ENCODE measurements at places on chromosomes 5 and 9. TPM values are rescaled to one million over a fixed set of nuclear protein-coding genes. Genes with fewer than 3 reads are reported as not detected.
A peak's percentile ranks its signal among the peaks of the same experiment; 100 is the strongest.

DNA sequence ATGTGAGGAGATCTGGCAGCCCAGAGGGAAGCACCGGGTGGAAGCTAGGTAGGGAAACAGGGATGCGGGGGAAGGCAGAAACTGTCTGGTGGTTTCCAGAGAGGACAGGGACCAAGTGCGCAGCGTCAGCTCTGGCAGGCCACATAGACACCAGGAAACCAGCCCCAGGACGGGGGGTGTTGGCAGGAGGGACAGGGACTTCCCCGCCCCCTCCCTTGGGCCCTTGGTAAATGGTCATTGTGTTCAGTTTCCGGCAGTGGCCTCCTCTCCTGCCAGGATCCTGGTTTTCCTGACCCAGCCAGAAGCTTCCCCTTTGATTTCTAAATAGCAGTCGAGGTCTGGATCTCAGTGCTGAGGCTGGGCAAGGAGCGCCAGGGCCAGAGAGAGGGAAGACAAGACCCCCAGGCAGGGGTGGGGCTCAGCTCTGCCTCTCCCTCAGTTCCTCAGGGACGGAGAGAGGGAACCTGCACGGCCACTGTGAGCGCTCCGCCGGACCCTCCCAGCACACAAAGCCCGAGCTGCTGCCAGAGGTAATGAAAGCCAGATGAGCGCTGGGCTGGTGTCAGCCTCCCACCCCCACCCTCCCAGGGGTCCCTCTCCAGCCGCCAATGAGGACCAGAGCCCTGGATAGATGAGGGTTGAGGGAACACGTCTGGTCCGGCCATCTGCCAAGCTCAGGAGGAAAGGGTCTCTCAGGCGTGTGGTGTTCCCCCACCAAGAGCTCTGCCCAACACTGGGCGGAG is 1.8 kb downstream of the RALGDS start:
- peaks cover 63% of the 10 kb centered on the region for H3K4me1 ChIP-seq
- H3K27me3 ChIP-seq: peaks cover 20% of the 10 kb centered on the region
- H3K4me3 ChIP-seq: peak overlapping the region; percentile 91
- H3K27ac ChIP-seq: peak overlapping the region; percentile 83

Gene CATSPER3
- 0.33 TPM for total RNA-seq

Gene ADGRD2
- not detected for total RNA-seq

DNA sequence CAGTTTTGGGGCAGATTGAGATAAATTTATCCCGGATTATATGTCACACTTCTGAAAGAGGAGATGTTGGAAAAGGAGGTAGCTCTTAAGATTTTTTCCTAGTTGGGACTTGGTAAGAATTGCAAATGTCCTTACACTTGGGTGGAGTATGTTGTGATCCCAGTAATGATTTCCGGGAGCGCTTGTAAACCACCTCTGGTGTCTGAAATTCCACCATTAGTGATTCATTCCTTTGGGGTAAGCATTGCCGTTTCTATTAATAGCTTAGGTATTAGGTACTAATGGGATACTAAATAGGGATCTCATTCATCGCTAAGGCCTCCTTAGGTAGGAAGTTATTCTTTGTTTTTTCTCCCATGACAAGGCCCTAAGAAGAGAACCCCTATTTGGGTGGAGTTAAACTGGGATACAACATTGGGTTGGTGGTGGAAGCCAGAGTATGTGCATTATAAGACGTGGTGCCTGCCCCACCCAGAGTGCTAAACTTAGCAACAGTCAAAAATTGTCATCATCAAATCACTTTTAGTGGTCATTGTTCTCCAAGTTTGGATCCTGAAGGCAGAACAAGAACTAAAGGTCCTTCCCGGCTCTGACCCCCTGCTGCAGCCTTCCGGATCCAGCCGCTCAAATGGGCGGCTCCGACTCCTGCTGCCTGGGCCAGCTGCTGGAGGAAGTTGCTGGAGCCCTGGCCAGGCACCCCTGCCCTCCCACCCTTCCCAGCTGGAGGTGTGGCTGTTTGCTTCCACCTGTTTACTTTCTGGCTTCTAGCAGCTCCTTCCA is 31.7 kb upstream of the DAB2IP start:
- H3K27me3 ChIP-seq: peaks cover 4% of the 10 kb centered on the region
- H3K4me3 ChIP-seq: no peak overlapping the region
- DNase-seq: no peak
- no peaks in the 10 kb centered on the region for H3K36me3 ChIP-seq
- no peak overlapping the region for H3K27ac ChIP-seq

DNA sequence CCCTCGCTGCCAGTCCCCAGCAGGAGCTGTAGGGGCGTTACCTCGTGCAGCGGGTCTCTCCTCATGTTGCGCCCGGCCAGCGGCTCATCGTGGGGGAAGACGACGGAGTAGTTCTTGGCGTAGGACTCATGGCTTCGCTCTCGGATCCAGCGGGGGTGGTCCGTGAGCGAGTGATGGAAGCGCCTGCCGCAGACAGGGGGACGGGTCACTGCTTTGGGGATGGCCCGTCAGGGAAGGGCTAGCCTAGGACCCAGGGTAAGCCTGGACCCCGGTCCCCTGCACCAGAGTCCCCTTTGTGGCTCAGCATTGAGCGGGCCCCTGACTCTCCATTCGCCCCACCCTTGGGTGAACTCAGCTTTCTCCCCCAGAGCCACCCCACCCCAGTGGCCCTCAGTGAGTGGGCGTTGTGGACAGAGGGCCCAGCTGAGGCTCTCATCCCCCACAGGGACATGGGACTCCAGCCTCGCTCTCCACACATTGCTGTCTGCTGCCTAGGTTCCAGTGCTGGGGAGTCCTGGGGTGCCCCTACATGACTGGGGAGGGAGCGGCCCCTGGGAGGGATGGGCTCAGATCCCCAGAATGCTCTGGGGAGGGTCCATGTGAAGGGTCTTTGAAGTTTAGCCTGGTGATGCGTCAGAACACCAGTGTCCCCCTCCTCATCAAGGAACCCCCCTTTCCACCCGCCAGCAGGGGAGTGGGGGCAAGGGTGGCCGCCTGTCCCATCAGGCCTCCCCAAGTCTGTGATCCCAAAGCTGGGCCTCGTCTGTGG is 29.7 kb downstream of the SARDH start:
- no peak overlapping the region for H3K27ac ChIP-seq
- no peak overlapping the region for H3K4me3 ChIP-seq
- H3K4me1 ChIP-seq: no peaks in the 10 kb centered on the region
- H3K36me3 ChIP-seq: no peaks in the 10 kb centered on the region
- H3K27me3 ChIP-seq: peaks cover 15% of the 10 kb centered on the region

Gene ORM2
- total RNA-seq: not detected

GRCh38 chr5:64874753-64875152 is 106.0 kb downstream of the CWC27 start:
- H3K4me1 ChIP-seq: no peaks in the 10 kb centered on the region
- H3K27me3 ChIP-seq: no peaks in the 10 kb centered on the region
- H3K4me3 ChIP-seq: no peak overlapping the region
- DNase-seq: no peak

Gene FBLL1
- total RNA-seq: 0.51 TPM

- H3K27me3 ChIP-seq: no peaks in the 10 kb centered on the region
- peak overlapping the region; percentile 62 for H3K27ac ChIP-seq
- H3K4me3 ChIP-seq: no peak overlapping the region
- H3K36me3 ChIP-seq: no peaks in the 10 kb centered on the region
Observed at GRCh38 chr5:56851258-56851941, 36.1 kb downstream of the MAP3K1 start.

DNA sequence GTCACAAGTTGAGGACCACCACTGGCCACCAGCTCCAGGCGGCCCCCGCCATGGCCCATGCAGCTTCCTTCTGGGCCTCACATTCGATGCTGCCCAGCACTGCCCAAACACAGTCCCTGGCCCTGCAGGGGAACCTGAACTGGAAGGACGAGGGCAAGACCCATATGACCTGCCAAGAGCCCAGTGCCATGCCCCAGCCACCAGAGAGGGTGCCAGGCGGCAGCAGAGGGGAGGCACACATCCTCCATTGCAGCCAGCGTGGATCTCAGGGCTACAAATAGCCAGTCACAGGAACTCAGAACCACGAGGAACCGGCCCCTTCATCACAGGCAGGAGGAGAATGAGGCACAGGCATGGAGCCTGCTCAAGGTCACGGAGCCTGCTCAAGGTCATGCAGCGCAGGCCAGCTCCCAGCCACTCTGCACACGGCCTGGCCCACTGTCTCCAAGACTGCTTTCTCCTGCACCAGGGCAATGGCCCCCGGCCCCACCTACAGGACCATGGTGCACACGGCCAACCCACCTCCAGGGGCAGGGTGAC is 69.6 kb downstream of the SEMA4D start:
- no peak overlapping the region for H3K4me3 ChIP-seq
- peaks cover 5% of the 10 kb centered on the region for H3K27me3 ChIP-seq
- H3K27ac ChIP-seq: no peak overlapping the region
- no peaks in the 10 kb centered on the region for H3K4me1 ChIP-seq

Gene P4HA2
- 9.9 TPM for total RNA-seq

- peaks cover 13% of the 10 kb centered on the region for H3K4me1 ChIP-seq
- no peak overlapping the region for H3K27ac ChIP-seq
Observed at GRCh38 chr9:20319641-20320337, 302.5 kb downstream of the MLLT3 start.

- no peak for DNase-seq
- peaks cover 6% of the 10 kb centered on the region for H3K27me3 ChIP-seq
- H3K4me1 ChIP-seq: peaks cover 21% of the 10 kb centered on the region
- no peak overlapping the region for H3K27ac ChIP-seq
- no peaks in the 10 kb centered on the region for H3K36me3 ChIP-seq
- no peak overlapping the region for H3K4me3 ChIP-seq
Observed at GRCh38 chr9:135512904-135513303, 8.3 kb upstream of the LCN1 start.

GRCh38 chr9:82356871-82357270 is 368.3 kb downstream of the SPATA31D1 start:
- H3K4me3 ChIP-seq: no peak overlapping the region
- H3K36me3 ChIP-seq: no peaks in the 10 kb centered on the region
- H3K27ac ChIP-seq: no peak overlapping the region

DNA sequence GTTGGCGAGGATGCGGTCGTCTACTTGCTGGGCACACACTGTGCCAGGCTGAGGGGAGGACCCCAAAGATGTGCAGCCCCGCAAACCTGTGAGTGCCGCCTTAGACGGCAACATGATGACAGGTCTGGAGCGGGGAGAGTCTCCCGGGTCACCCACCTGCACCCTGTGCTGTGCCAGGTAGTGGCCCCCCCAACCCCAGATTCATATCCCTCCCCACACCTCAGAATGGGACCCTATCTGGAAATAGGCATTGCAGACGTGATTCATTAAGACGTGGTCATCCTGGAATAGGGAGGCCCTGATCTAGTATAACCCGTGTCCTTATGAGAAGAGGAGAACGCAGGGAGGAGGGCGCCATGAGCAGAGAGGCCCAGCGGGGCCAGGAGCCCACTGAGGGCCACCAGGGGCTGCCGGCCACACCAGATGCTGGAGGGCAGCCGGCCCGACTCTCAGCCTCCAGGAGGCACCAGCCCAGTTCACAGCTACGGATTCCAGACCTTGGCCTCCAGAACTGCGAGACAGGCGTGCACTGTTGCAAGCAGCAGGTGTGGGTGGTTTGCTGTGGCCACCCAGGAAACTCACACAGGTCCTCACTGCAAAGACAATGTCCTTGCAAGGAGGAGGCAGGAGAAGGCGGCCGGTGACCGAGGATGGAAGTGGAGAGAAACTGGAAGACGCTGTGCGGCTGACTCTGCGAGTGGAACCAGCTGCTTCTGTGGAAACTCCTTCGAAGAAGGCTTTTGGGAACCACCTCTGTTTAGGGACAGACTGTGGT is 131.9 kb upstream of the LPCAT1 start:
- no peaks in the 10 kb centered on the region for H3K4me1 ChIP-seq
- H3K27me3 ChIP-seq: peaks cover 3% of the 10 kb centered on the region
- H3K36me3 ChIP-seq: no peaks in the 10 kb centered on the region
- H3K27ac ChIP-seq: no peak overlapping the region
- no peak overlapping the region for H3K4me3 ChIP-seq

- no peak for DNase-seq
- H3K36me3 ChIP-seq: no peaks in the 10 kb centered on the region
- H3K4me3 ChIP-seq: no peak overlapping the region
- H3K27ac ChIP-seq: no peak overlapping the region
- no peaks in the 10 kb centered on the region for H3K27me3 ChIP-seq
Observed at GRCh38 chr5:19855031-19855430, 133.0 kb downstream of the CDH18 start.

Gene MYOT
- total RNA-seq: not detected
